ENCODE measurements at places on chromosomes 12 and 14.
A peak's percentile ranks its signal among the peaks of the same experiment; 100 is the strongest.

DNA sequence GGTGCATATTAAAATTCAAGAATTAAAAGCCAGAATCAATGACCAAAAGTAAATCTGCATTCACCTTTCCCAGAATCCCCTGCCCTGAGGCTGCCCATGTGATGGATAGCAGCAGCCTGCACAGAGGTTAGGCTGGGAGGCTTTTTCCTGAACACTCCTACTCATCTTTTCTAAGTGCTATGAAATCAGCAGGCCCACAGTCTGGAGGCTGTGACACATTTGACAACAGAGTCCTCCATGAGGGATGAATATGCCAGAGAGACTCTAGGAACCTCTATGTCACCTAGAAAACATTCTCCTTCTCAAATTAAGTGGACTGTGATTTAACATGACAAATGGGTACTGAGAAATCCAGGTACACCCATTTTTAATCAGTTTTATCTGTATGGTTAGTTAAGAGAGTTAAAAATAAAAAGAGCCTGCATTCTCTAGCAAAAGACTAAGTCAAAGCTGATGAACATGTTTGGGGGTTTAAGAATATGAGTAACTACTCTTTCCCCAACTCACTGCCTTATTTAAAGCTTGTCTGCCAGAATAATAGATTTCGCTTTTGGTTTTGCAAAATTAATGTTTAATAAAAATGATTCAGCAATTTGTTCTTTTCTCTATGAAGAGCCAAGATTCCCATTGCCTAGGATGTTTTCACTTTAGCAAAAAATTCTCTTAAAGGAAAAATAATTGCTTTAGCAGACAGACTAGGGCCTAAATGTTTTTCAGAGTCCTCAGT lies 115.0 kb downstream of the RTN1 start:
- DNase-seq: no peak

DNA sequence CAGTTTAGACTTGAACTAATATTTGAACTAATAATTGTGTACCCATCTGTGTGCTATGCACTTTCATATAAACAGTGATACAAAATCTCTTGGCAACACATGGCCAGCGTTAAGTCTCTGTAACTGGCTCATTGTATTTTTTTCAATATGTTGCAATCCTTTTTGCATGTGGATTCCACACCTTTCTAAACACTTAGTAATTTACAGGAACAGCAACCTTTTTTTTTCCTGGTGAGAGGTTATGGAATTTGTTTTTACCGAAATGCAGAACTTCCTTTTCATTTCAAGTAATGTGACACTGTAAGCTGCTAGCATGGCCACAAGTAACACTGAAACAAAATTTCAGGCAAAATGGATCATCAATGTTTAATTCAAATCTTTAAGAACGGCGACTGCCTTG lies 45.4 kb upstream of the EPS8 start:
- no peak for DNase-seq

DNA sequence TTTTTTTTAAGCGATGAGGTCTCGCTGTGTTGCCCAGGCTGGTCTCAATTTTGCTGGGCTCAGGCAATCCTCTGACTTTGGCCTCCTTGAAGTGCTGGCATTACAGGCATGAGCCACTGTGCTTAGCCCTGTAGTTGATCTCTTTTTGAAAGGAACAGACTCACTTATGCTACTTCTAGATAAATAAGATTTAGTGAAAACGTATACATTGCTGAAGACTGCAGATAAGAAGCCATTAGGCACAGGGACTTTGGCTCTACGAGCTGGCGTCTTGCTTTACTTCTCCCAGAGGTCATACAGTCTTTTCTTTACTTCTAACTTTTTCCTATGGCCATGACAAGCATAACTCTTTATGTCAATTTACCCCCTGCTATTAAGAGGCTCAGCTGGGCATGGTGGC lies 9.4 kb downstream of the PTGR2 start:
- no peak for DNase-seq

GRCh38 chr14:103074729-103075367 lies 9.2 kb upstream of the LBHD2 start:
- no peak for DNase-seq

- DNase-seq: no peak
These were observed 13.5 kb downstream of the COQ5 start for GRCh38 chr12:120515496-120515895.

- DNase-seq: no peak
These were observed 14.3 kb downstream of the JDP2 start for GRCh38 chr14:75442166-75442565.

- DNase-seq: no peak
These were observed 55.3 kb downstream of the ISCA2 start for GRCh38 chr14:74548881-74549280.

- no peak for DNase-seq
These were observed 91.8 kb downstream of the SLC38A1 start for GRCh38 chr12:46177025-46177424.

- no peak for DNase-seq
These were observed 5.3 kb upstream of the VSIG10 start for GRCh38 chr12:118109088-118109487.

DNA sequence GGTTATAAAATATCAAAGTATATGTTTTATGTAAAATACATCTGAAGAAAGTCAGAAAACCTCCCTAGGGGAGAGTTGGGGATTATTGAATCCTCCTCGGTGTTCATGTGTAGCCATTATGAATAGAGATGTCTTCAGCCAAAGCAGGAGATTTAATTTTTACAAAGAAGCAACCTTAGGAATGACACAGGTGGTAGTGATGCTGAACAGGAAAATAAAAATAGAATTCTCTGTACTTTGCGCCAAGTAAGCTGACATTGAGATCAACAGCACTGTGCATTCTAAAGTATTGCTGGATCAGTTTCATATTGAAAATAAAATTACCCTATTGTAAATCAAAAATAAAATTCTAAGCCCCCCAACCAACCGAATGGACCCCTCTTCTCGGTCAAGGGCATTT lies 132.8 kb upstream of the TRHDE start:
- no peak for DNase-seq

- DNase-seq: no peak
These were observed 227.7 kb upstream of the TMEM260 start for GRCh38 chr14:56351861-56352260.

DNA sequence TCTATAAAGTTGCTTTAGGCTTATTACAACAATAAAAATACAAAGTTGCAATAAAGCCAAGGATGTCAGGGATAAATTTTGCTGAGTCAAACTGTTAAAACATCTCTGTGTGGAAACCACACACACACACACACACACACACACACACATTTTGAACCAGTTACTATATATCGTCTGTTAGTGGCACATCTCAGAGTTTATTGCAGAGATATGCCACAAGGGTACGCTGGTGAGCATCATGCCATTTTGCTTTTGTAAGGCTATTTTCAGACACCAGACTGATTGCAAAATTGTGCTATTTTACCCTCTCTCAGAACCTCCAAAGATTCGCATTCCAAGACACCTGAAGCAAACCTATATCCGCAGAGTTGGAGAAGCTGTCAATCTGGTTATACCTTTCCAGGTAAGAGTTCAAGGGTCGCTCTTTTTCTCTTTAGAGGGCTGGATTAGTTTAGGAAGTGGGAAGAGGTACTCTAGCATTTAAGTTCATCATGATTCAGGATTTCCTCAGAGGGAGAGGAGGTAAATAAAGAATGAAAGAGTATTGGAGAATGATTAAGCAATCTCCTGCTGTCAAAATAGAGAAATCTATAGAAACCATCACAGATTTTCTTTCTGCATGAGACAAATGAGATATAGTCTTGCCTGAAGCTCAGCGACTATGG lies 27.3 kb upstream of the CHPT1 start:
- no peak for DNase-seq

GRCh38 chr12:77678621-77679020 lies 152.1 kb upstream of the NAV3 start:
- no peak for DNase-seq

- DNase-seq: no peak
These were observed 49.4 kb downstream of the SLC25A47 start for GRCh38 chr14:100372357-100373048.

DNA sequence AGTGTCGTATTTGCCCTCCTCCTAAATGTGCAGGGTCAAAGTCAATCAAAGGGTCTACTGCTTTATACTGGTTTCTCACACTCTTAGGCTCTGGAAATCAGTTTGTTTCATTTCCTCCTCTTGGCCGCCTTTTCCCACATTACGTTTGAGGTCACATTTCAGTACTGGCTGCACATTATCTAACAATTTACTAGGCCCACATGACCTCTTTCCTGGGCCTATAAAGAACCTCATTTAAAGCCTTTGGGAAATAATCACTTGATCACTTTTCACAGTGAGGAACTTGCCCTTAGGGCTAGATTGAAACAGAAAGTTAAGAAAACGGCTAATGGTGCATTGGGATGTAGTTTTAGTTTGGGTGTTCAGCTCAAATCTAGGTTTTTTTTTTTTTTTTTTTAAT lies 497.5 kb downstream of the RERGL start:
- DNase-seq: no peak

DNA sequence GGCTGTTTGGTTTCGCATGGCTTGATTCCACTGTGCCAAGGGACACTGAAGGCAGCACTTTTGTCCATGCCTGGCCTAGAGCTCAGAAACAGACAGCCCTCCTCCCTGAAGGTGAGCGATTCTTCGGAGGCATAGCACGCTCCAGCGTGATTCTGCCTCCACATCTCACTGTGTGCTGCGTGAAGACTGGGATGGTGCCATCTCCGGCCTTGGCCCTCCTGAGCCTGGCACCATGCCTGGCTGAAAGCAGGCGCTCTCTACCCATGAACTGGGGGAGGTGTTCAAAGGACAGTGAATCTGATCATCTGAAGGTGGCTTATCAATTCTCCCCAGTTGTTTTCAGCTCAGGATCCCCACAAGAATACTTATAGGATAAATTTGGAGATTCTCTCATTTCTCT lies 187.4 kb downstream of the TTC7B start:
- no peak for DNase-seq

DNA sequence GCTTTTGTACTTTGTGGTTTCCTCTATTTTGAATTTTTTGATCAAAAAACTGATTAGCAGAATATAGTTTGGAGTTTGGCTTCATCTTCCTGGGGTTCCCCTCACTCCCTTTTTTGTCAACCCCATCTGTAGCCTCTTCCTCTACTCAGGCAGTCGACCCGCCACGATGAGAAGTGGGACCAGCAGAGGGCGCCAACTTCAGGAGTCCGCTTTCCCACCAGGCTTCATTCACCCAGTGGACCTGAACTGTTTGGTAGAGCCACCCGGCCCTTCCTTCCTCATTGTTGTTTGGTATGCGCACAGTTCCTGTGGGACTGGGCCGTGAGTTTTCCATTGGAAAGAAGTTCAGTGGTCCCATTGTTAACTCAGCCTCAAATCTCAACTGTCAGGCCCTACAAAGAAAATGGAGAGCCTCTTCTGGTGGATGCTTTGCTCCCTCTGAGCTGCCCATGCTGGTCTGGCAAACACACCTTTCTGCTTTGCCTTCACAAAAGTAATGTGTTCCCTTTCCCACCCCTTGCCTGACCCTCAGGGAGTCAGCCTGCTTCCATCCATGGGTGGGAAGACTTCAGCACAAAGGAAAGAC lies 21.7 kb downstream of the TMBIM6 start:
- DNase-seq: peak; percentile 53

DNA sequence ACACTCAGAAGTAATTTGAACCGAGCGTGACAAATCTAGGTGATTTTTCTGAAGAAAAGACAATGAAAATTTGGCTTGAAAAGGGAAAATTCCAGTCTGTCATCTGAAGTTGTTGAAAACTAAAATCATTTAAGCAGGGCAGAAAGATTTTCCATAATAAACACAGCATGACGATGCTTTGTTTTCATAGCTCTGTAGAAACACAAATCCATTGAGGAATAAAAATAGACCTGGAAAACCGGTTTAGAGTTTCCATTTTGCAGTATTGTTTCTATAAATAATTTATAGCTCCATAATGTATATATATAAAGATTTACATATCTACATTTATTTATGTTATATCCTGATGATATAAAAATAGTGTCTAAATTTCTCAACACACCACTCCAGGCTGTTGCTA lies 1918.5 kb upstream of the FLRT2 start:
- DNase-seq: no peak

DNA sequence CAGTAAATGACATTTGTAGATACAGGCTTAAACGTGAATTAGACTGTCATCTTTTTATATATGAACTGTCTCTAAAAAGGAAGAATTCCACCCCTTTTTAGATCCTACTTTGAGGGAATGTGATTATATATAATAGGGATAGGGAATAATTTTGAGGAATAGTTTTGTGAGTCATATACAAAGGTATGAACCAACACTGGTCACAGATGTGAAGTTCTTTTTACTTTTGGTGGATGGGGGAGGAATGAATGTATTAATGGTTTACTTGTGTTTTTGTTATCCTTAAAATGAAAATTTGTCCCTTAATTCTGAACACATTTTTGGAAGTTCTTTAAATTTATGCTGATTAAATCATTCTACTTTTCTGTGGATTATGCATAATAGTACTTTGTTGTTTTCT lies 30.4 kb downstream of the FRS2 start:
- DNase-seq: no peak

- no peak for DNase-seq
These were observed 42.3 kb upstream of the GLIPR1 start for GRCh38 chr12:75438059-75438754.

- DNase-seq: no peak
These were observed 18.5 kb upstream of the DHRS7 start for GRCh38 chr14:60183741-60184140.

DNA sequence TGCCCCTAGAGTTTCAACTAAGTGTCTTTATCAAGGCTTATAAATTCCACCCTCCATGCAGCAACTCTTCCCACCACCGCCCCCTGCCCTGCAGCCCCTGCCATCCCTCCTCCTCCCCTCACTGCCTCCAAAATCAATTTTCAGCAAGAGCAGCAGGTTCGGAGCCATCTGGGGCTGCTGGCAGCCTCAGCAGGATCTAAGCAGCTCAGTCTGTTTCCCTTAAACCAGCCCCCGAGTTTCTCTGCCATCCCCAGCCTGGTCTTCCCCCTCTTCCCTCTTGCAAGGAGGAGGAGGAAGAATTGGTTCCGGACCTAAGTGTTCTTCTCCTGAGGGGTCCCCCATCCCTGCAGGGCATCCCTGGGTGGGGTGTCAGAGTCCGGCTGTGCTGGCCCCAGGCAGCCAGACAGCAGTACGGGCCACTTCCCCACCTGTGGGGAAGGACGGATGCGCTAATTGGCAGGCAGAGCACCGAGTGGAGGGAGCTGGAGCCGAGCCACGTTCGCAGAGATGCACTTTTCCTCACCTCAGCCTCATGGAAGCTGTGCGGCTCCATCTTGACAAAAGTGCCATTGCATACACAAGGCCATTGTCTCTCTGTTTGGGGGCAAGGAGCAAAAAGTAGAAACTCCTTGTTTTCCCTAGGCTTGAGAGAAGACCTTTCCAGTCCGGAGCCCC lies 189.3 kb downstream of the KCNA5 start:
- DNase-seq: no peak

GRCh38 chr12:62738616-62739015 lies 196.3 kb downstream of the PPM1H start:
- DNase-seq: no peak

- peak; percentile 4 for DNase-seq
These were observed 14.1 kb downstream of the FBXW8 start for GRCh38 chr12:116924558-116925453.

DNA sequence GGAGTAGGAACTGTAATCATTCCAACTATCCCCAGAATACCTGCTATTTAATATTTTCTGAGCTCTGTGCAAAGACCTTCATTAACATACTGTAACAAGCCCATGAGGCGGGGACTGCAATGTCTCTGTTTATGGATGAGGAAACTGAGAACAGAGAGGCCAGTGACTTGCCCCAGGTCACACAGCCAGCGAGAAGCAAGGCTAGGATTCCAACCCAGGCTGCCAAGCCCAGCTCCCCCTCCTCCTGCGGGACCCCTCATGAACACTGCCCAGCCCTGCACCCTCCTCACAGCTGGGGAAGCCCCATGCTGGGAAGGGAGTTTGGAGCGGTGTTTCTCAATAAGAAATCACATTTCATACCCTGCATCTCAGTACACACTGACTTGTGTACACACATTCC lies 10.9 kb downstream of the HVCN1 start:
- DNase-seq: no peak

- no peak for DNase-seq
These were observed 461 bp downstream of the SLC8A3 start for GRCh38 chr14:70188322-70188658.

Data from activated naive CD8-positive, alpha-beta T cell treated with anti-CD3 and anti-CD28 coated beads, Interleukin-2, amount 50 U/mL, for 16 hours (primary cell).